ENCODE measurements at places on chromosomes 13 and 19.

DNA sequence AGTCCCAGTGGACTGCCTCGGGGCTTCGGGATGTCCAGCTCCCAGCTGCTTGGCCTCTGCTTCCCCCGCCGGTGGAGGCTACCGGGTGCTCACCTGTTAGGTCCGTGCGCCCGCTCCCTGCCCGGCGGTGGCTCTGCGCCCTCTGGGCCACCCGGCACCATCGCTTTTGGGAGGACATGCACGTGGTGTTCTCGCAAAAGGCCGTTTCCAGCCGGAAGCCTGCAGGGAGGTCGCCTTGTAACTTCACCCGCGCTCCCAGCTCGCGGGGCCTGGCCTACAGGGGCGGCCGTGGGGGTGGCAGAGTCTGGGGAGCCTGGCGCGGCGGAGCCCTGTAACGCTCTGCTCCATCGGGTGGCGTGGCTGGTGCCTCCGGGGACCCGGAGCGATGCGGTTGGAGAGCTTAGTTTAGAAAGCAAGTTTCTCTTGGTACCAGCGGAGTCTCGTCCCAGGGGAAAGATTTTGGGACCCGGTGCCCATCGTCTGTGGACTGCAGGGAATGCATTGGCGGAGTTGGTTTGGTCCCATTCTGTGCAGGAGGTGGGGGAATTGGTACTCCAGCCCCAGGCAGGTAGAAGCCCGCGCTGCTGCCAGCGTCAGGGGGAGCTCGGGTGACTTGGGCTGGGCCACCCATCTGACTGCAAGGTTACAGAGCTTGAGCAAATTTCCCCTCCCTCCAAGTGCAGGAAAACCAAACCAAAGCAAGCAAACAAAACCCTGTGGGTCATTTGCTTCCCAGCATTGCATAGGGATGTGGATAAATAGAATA is 673 bp downstream of the SPATA13 start:
- DNase-seq, result no peak

DNA sequence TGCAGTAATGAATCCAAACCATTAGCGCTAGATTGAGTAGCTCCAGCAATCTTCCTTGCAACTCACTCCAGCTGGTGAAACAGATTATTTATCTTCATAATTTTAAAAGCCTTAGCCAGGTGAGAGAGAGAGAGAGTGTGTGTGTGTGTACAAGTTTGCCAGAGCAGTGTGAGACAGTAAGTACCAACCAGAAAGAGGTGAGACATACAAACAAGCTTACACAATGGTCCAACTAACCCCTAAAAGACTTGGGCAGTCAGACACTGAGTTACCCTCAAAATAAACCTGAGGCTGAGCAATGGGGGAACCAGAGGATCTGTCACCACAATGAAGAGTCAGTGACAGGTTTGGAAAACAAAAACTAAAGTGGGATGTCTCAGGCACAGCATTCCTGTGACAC is 8.1 kb upstream of the THSD1 start:
- peak; percentile 50 for DNase-seq

- no peak for DNase-seq
These were observed 1438.6 kb downstream of the UQCRFS1 start for GRCh38 chr19:27774337-27774736.

- peak; percentile 72 for DNase-seq
These were observed 12.1 kb upstream of the CEACAM8 start for GRCh38 chr19:42606660-42607351.

- DNase-seq, result no peak
These were observed 53.7 kb downstream of the PEPD start for GRCh38 chr19:33467851-33468250.

DNA sequence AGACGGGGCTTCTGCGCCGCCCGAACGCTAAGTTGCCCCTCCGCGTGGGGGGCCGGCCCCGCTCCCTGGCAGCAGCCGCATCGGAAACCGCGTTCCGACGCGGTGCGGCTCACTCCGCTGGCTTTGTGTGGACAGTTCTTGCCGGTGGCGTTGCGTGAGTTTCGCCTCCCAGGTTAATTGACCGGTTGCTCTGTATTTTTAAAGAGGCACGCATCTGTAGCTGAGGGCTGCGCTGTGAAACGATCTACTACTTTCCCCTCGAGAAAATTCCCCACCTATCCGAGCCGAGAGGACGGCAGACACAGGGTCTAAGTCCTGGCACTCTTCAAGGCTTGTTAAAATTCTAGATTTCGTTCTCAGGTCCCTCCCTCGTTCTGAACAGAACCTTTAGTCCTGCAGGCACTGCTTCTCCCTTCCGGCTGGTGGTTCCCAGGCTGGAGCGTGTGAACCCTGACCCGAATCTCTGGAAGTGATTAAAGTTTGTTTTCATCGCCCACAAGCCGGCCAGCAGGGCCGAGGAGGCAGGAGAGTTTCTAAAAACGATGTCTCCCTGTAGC is 933 bp downstream of the ARHGEF7 start:
- DNase-seq, result no peak

GRCh38 chr13:19993024-19993423 is 34.5 kb downstream of the ZMYM2 start:
- no peak for DNase-seq

- no peak for DNase-seq
These were observed 6.5 kb downstream of the FUZ start for GRCh38 chr19:49806620-49806959.

GRCh38 chr13:50106559-50106958 is 91.3 kb downstream of the KCNRG start:
- DNase-seq, result no peak

DNA sequence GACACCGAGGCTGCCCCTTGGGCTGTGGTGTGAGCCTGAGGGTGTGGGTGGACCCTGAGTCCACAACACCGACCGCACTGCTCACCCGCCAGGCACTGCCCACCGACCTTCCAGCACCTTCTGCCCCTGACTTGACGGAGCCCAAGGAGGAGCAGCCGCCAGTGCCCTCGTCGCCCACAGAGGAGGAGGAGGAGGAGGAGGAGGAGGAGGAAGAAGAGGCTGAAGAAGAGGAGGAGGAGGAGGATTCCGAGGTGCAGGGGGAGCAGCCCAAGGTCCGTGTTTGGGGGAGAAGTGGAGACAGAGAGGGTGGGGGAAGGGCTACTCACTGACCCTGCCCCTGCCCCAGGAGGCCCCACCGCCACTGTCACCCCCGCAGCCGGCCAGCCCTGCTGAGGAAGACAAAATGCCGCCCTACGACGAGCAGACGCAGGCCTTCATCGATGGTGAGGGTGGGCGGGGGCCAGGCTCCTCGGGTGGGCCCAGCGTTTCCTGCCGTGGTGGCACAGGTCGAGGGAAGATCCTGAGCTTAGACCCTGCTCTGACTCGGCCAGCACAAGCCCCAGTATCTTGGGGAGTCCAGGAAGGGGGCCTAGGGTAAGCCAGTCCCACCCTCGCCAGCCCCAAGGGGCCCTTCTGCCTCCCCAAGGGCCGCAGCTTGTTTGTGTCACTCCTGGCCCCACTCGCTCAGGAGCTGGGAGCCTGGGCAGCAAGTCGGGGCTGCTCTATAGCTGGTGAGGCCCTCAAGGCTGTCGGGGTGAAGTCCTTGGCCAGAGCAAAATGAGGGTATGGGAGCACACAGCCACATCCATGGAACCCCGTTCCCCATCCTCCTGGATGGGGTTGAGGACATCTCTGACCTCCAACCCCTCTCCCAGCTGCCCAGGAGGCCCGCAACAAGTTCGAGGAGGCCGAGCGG is 12.2 kb downstream of the PRKCSH start:
- no peak for DNase-seq

GRCh38 chr19:1133471-1133929 is 29.7 kb downstream of the GPX4 start:
- DNase-seq, result peak; percentile 45

GRCh38 chr13:102235689-102236088 is 166.2 kb downstream of the FGF14 start:
- peak; percentile 81 for DNase-seq

- peak; percentile 48 for DNase-seq
These were observed 29.7 kb upstream of the MIER2 start for GRCh38 chr19:374183-374885.

DNA sequence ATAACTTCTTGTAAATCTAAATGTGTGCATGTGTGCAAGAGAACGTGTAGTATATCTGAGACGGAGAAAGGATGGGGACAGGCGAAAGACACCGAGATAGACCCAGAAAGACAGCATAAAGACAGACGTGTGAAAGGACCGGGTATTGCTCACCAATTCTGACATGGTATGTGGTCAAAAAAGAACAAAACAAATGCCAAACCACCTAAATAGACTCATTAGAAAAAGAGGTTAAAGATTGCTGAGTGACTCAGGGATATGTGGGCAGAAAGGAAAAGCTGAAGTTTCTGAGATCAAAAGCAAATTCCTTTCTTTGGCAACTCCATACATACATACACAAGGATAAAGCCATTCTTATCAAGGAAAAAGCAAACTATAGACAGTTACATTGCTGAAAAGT is 179.7 kb upstream of the TSC22D1 start:
- DNase-seq, result peak; percentile 72

GRCh38 chr19:39130337-39131254 is 5.0 kb downstream of the PAK4 start:
- DNase-seq, result no peak

DNA sequence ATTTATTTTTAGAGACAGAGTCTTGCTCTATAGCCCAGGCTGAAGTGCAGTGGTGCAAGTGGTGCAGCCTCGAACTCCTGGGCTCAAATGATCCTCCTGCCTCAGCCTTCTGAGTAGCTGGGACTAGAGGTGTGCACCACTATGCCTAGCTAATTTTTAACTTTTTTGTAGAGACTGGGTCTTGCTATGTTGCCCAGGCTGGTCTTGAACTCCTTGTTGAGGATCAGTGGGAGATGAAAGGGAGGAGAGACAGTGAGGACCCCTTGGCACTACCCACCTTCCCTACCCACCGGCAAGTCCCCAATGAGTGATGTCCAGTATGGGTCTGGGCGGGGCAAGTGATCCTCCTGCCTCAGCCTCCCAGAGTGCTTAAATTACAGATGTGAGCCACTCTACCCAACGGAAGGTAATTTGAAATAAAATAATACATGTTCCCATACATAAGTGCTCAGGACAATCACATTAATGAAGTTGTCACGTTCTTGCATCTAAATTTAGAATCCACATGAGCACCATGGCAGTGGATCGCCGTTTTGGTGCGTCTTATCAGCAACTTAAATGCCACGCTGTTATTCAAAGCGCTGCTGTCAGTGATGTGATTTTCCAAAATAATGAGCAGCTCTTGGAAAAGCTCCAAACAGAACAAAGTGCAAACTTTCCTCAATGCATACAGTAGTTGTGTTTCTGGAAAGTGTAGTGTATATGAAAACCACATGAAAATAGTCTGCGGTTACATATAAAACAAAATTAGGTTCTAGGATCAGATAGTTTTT is 5.9 kb upstream of the ARL11 start:
- DNase-seq, result no peak

- DNase-seq, result no peak
These were observed 110.2 kb upstream of the DOCK9 start for GRCh38 chr13:99087954-99088491.

DNA sequence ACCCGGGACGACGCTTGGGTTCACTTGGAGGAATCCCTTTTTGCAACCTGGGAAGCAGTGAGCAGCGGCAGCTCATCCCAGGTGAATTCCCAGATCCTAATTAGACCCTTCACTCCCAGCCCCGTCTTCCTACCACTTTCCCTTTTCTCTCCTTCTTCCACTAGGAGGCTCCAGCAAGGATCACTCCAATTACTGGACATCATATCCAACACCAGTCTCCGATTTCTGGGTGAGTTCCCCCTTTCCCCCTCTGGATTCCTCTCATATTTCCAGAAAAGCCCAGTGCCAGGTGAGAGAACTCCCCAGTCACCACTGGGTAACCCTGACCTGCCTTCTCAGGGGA is 17.1 kb upstream of the ZSCAN4 start:
- no peak for DNase-seq

GRCh38 chr13:28117689-28118377 is 17.5 kb upstream of the FLT3 start:
- no peak for DNase-seq

- DNase-seq, result no peak
These were observed 3.1 kb upstream of the GRK1 start for GRCh38 chr13:113663934-113664333.

DNA sequence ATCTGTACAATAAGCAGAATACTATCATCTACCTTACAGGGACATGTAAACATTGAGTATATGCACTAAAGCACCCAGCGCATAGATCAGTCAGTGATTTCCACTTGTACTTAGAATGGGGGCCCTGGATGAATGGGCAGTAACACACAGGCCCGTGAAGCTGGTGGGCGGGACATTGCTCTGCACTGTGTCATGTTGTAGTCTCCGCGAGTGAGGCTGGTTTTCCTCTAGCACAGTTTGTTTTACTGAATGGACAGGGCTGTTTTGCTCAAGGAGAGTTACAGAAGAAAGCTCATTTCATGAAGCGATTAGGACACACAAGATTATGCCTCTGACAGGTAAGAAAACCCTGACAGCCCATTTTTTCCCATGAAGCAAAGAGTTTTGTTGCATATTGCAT is 86.4 kb upstream of the SOX21 start:
- DNase-seq, result no peak

- no peak for DNase-seq
These were observed 172.9 kb downstream of the UGGT2 start for GRCh38 chr13:95880331-95880730.
